ENCODE measurements at places on chromosomes 11 and 22.

DNA sequence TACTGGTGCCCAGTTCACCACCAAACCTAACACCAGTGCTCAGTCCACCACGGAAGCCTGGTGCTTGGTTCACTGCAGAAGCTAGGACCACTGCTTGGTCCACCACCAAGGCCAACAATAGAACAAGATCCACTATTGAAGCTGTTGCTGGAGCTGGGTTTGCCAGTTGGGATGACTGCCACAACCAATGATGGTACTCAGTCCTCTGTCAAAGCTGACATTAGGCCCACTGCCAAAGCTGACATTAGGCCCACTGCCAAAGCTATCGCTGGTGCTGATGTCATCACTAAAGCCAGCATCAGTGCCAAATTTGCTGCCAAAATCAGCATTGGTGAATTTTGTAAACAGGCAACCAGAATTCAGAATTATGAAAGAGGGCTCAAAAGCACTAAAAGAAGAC is 1850.2 kb upstream of the RAG2 start:
- no peak for DNase-seq

DNA sequence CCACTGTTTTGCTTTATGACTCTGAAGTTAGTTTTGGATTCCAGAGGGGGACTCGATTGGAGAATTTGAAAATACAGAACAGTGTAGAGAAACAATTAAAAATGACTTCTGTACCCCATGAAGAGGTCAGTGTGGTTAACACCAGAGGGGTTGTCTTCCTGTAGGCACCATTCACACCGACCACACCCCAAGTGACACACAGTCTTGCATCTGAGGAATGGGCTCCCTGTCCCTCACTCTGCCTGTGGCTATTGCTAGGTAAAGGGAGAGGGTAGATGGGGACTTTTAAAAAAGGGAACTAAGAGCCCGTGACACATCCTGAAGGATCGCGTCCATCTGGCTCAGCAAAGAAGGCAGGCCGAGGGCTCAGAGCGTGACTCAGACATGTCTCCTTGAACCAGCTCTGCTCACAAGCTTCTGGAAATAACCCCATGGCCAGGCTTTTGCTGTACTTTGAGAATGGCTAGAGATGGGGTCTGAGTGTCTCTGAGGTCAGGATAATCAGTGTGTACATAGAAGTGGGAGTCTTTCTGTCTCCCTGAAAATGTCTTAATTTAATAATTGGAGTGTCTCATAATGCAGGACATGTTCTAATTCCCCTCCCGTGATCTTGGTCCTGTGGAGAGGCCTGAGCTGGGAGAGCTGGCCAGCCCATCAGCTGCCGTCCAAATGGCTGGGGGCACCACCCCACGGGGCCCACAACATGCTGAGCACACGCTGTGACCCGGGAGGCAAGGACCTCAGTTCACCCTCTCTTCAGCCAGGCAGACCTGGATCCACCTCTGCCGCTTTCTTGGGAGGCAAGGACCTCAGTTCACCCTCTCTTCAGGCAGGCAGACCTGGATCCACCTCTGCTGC is 39.3 kb downstream of the SGSM1 start:
- no peak for DNase-seq

GRCh38 chr11:68010090-68011041 is at the start of gene ALDH3B1:
ALDH3B1 (plus strand) TSS chr11:68010327; CDS start chr11:68015298, 4,971 bp downstream.
- DNase-seq = no peak

DNA sequence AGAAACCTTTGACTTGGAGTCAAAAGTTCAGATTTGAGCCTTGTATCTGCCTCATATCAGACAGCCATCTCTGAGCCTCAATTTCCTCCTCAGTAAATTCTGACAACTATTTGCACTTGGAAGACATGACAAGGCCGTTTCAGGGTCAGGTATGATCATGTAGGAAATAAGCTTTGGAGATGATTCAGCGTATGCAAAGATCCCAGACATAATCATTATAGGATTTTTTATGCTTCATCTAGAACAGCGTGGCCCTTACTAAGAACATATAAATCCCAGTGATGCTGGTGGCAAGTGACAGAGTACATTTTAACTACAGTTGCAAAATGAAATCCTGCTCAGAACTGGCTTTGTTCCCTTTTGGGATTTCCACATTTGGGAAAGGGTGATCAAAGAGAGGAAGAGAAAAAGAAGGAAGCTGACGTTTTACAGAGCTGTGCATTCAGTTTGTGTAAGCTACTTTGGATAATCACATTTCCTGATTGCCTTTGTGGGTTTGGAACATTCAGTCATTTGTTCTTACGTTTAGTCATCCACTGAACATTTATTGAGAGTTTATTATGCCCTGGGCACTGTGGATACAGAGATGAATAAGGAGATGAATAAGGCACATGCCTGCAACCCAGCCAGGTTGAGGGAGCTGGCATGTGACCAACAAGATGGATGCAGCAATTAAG is 81.9 kb upstream of the HEPHL1 start:
- DNase-seq = no peak

DNA sequence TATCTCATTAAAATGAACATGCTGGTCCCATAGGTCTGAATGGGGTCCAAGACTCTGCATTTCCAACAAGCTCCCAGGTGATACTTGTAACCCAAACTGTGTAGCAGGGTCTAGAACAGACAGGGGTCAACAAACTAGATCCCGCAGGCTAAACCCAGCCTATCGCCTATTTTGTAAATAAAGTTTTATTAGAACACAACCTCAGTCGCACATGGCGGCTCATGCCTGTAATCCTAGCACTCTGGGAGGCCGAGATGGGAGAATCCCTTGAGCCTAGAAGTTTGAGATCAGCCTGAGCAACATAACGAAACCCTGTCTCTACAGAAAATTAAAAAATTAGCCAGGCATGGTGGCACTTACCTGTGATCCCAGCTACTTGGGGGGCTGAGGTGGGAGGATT is 42.3 kb upstream of the HMGXB4 start:
- no peak for DNase-seq

DNA sequence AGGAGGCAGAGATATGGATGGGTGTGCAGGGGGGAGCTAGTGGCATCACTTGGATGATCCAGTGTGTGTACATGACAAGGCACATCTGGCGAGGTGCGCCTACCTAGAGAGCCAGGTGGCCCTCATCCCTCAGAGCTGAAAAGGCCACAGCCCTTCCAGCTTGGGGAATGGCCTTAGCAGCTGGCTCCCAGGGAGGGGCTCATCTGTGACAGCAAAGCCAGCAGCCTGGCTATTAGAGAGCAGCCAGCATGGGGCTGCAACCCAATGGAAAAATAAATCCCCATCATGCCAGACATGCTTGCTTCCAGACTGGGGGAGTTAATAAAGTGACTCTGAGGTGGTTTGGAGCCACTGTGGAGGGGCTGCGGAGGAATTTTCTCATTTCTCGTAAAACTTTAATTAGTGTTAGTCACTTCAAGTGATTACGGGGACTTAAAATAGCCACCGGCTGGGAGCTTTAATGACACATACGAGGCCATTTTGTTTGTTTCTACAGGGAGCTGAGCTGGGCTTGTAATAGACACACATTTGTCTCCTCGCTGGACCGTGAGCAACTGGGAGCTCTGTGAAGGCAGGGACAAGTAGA is 111.2 kb upstream of the ALX4 start:
- DNase-seq = no peak

GRCh38 chr22:21937041-21937820 is 15.4 kb downstream of the PPM1F start:
- no peak for DNase-seq

DNA sequence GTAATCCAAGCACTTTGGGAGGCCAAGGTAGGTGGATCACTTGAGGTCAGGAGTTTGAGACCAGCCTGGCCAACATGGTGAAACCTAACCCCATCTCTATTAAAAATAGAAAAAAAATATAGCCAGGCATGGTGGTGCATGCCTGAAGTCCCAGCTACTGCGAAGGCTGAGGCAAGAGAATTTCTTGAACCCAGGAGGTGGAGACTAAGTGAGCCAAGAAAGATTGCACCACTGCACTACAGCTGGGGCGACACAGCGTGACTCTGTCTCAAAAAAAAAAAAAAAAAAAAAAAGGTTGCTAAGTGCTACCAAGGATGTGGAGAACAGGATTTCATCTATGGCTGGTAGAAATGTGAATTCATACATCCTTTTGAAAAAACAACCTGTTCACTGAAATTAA is 36.6 kb downstream of the ATG16L2 start:
- DNase-seq = no peak

DNA sequence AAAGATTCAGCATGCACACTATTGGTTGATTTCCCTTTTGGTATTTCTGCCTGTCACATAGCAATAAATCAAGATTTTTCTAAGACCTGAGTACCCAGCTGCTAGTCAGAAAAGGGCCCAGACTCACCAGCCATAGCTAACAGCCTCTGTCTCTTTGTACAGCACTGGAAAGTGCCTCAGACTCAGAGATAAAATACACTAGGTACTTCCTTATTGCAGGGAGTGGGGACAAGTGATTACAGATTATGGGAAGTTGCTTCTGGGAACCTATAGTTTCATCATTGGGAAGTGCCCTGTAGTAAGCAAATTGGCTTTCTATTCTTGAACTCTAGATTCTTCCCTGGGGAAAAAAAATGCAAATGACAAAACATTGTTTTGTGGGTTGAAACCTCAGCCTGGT is at the start of gene CASP5:
TSS of gene CASP5 (minus strand) at position 166 of the 400 bp plus-strand sequence. CDS start at position 134, 32 bp downstream.
- DNase-seq = no peak

DNA sequence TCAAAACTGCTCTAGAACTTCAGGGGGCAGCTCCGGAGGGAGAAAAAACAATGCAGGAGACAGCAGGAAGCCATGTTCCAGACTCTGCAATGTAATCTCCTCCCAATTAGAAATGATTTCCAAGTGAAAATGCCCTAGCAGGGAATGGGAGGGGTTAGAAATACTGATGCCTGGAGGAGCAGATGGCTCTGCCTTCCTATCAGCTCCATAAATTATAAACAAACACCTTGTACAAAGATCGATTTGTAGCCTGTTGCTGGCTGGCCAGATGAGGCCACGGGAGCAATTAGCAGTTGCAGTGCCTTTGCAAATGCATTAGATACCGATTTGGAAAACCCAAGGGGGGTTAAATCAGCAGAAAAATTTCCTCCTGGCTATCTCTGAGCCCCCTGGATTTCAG is 46.6 kb upstream of the CHRM4 start:
- no peak for DNase-seq

DNA sequence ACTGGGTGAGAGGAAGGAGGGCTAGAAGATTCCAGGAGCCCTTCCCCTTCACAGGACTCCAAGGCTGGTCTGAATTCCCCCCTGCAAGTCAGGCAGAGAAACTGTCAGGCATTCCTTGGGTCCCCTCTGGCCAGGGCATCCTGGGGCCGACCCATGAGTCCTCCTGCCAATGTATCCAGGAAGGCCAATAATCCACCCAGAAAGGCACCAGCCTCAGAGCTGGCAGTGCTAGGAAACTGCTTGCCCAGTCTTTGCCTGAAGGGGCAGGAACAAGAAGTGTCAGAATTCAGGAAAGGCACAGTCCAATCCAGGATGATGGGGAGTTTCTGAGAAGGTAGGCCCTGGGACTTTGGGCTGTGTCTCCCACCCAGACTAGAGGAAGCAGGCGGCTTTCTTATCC is 41.0 kb downstream of the BUD13 start:
- DNase-seq = no peak

DNA sequence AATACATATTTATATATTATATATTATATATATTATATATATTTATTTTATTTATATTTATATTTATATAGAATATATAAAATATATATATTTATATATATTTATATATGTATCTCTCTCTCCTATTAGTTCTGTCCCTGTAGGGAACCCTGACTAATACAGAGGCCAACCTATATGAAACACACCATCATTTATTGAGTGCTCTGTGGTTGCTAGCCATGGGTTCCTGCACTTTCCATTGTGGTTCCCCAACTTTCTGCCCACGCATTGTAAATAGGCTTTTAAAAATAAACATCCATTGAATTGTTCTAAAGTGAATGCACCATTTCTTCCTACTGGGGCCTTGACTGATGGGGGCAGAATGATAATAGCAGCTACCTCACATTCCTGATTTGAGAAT is 93.8 kb upstream of the SESN3 start:
- no peak for DNase-seq

GRCh38 chr11:117511483-117511930 is 183.9 kb downstream of the CEP164 start:
- no peak for DNase-seq

DNA sequence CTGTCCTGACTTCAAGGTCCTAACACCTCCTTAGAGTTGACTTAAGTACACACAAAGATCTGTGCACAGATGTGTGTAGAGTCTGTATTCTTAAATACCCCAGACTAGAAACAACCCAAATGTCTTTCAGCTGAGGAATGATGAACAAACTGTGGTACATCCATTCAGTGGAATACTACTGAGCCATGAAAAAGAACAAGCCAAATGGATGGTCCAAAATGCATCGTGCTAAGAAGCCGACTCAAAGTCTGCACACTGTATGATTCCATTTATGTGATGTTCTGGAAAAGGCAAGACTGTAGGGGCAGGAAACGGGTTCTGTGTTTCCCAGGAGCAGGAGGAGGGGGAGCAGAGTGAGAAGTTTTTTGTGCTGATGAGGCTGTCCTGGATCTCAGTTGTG is 56.7 kb upstream of the LINC01488 start:
- DNase-seq = no peak

DNA sequence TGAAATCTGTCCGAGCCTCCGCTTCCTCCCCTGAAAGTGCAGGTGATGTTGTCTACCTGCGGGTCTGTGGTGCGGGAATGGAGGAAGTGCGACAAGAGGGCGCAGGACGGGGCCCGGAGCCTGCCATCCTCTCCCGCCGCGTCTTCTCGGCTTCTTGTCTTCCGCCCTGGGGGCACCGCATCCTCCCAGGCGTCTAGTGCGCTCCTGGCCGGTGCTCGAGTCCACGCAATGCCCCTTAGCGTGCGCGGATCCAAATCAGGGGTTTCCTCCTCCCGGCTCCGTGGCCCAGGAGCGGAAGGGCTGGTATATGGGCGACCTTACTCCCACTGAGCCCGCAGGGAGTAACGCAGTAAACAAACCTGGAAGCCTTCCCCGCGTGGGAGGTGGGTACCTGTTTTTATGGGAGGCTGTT is 405 bp downstream of the SFI1 start:
- peak; percentile 27 for DNase-seq

GRCh38 chr11:89490602-89490980 is 584 bp downstream of the NOX4 start:
- no peak for DNase-seq

DNA sequence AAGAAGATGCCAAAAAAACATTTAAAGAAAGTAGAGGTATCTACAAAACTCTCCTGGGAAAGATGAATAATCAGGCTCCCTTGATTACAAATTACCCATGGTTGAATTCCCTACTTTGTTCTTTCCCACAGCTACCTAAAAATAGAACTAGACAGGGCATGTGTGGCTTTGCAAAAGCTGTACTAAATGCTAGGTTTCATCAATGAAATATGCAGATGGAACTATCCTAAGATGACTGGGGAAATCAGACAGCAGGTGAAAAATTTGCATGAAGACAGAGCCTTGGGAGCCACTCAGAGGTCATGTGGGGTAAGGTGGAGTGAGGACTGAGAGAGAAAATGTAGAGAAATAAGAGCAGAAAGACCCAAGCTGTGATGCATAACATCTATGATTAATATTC is 14.7 kb downstream of the LAYN start:
- no peak for DNase-seq

- no peak for DNase-seq
These were observed 49.6 kb upstream of the NECTIN1 start for GRCh38 chr11:119778391-119779194.
